ENCODE measurements at places on chromosomes 4 and X.

DNA sequence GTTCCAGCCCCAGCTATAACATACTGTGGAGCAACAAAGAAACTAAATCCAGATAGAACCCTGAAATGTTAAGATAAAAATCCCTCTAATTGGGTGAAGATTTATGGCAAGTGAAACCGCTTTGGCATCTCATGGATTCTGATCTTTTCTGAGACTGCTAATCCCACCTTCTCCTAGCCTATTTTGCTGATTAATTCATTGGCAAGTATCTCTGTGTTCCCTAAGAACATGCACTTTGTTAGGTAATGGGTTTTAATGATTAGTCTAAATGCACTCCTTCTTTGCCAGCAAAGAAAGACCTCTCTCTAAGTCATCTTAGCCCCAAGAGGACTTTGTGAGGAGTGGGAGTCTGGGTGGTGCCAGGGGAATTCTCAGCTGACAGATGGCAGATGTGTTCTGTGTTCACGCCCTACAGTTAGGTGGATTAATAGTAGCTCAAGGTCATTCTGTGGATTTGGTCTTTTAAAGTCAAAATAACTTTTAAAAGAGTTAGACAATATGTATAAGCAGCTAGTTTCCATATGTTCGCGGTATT lies 171.3 kb downstream of the UNC5C start:
- DNase-seq, result no peak
- no peaks in the 10 kb centered on the region for H3K4me1 ChIP-seq
- H3K4me3 ChIP-seq, result no peak overlapping the region
- H3K36me3 ChIP-seq, result no peaks in the 10 kb centered on the region

- peaks cover 17% of the 10 kb centered on the region for H3K4me1 ChIP-seq
- peaks cover 49% of the 10 kb centered on the region for H3K36me3 ChIP-seq
- no peak overlapping the region for H3K27ac ChIP-seq
- no peak for DNase-seq
- H3K27me3 ChIP-seq, result no peaks in the 10 kb centered on the region
- H3K4me3 ChIP-seq, result peak overlapping the region; percentile 51
These were observed 44.4 kb downstream of the PCGF3 start for GRCh38 chr4:749698-750666.

- H3K4me3 ChIP-seq, result no peak overlapping the region
- H3K27me3 ChIP-seq, result no peaks in the 10 kb centered on the region
- peaks cover 2% of the 10 kb centered on the region for H3K36me3 ChIP-seq
- H3K27ac ChIP-seq, result peak overlapping the region; percentile 88
- peak; percentile 86 for DNase-seq
These were observed 294.0 kb downstream of the CAMK2D start for GRCh38 chr4:113467581-113467980.

- H3K4me3 ChIP-seq, result no peak overlapping the region
- H3K36me3 ChIP-seq, result no peaks in the 10 kb centered on the region
- H3K4me1 ChIP-seq, result peaks cover 12% of the 10 kb centered on the region
- no peaks in the 10 kb centered on the region for H3K27me3 ChIP-seq
- no peak overlapping the region for H3K27ac ChIP-seq
These were observed 252.0 kb downstream of the FBXW7 start for GRCh38 chr4:152283801-152284470.

- DNase-seq, result peak; percentile 64
- H3K4me3 ChIP-seq, result no peak overlapping the region
- no peaks in the 10 kb centered on the region for H3K4me1 ChIP-seq
These were observed 40.7 kb downstream of the SPATA18 start for GRCh38 chr4:52091801-52092200.
